ENCODE measurements at places on chromosomes 16 and 17. TPM values are rescaled to one million over a fixed set of nuclear protein-coding genes. Genes with fewer than 3 reads are reported as not detected.

- no peaks in the 10 kb centered on the region for H3K36me3 ChIP-seq
- H3K4me3 ChIP-seq = no peak overlapping the region
- H3K27me3 ChIP-seq = no peaks in the 10 kb centered on the region
- no peaks in the 10 kb centered on the region for H3K4me1 ChIP-seq
- no peak for DNase-seq
Observed at GRCh38 chr17:31740611-31741082, 118.4 kb downstream of the COPRS start.

GRCh38 chr16:27677263-27677662, 127.3 kb downstream of the KATNIP start:
- no peak for DNase-seq
- no peaks in the 10 kb centered on the region for H3K4me1 ChIP-seq
- no peak overlapping the region for H3K4me3 ChIP-seq
- H3K36me3 ChIP-seq = peaks cover 6% of the 10 kb centered on the region

DNA sequence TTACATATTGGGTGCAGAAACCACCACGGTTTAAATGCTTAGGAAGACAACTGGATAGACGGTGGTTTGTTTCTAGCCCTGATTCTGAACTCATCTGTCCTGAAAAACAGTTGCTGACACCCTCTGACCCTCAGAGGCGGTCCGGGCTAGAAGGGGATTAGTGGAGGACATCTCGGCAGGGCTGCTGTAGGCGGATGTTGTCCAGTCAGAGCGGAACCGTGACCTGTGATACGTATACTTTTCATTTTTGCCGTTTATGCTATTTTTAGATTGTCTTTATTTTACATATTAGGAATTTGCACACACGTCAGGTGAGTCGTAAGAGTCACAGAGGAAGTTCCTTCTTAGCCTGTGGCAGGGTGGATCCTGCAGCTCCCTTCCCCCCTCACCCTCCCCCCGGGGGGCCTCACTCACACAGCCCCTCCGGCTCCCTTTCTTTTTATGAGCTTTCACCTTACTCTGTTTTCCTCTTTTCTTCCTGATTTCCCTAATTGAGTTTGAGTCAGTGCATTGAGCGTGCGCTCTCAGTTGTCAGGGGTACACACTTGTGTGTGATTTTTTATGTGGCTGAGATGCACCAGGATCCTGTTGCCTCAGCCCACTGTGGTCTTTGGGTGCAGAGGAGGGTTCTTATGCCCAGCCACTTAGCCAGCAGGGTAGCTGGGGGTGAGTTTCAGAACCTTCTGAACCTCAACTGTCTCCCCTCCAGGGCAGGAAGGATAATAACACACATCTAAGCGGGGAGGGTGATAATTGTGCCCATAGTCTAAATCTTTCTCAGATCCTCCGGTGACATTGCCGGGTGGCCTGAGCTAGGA, 211.1 kb upstream of the CHMP6 start:
- peak; percentile 25 for DNase-seq
- H3K27me3 ChIP-seq = no peaks in the 10 kb centered on the region
- H3K36me3 ChIP-seq = no peaks in the 10 kb centered on the region

DNA sequence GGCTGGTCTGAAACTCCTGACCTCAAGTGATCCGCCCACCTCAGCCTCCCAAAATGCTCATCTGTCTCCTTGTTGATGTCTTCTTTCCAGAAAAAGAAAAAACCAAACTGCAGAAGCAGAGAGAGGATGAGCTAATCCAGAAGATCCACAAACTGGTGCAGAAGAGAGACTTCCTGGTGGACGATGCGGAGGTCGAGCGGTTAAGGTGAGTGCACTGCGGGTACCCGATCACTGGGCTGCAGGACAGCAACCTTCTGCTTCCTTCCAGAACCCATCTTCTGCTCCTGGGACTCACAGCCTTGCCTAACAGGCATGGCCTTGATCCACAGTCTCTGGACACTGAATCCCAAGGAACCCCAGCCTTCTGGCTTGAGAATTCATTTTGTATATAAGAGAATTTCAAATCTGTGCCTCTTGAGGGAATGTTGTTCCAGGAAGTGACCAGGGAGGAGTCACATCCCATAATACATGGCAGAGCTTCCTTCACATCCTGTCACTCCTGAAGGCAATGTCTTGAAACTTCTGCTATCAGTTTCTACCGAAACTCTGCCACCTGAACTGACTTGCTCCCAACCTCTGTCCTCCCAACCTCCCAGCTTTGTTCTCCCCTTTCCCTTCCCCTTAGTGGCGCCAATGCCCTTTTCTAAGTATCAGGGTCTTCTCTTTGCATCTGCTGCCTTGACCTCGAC, 61.7 kb downstream of the MARF1 start:
- no peaks in the 10 kb centered on the region for H3K27me3 ChIP-seq
- no peak overlapping the region for H3K4me3 ChIP-seq
- no peaks in the 10 kb centered on the region for H3K36me3 ChIP-seq
- no peaks in the 10 kb centered on the region for H3K4me1 ChIP-seq
- DNase-seq = no peak

GRCh38 chr17:42850954-42851353, at the start of gene AOC3:
Gene AOC3 (plus strand): TSS chr17:42851199. CDS start chr17:42851344, 145 bp downstream.
- H3K36me3 ChIP-seq = no peaks in the 10 kb centered on the region
- H3K27ac ChIP-seq = peak within 1 kb of the TSS; percentile 71
- no peaks in the 10 kb centered on the region for H3K4me1 ChIP-seq
- H3K4me3 ChIP-seq = peak within 1 kb of the TSS; percentile 23

- H3K27ac ChIP-seq = peak overlapping the region; percentile 10
- no peak overlapping the region for H3K4me3 ChIP-seq
- peaks cover 8% of the 10 kb centered on the region for H3K4me1 ChIP-seq
- DNase-seq = no peak
- no peaks in the 10 kb centered on the region for H3K36me3 ChIP-seq
Observed at GRCh38 chr17:78138204-78139060, 7.8 kb upstream of the C17orf99 start.

- peak; percentile 45 for DNase-seq
- H3K4me1 ChIP-seq = peaks cover 15% of the 10 kb centered on the region
- H3K4me3 ChIP-seq = no peak overlapping the region
- no peaks in the 10 kb centered on the region for H3K27me3 ChIP-seq
- no peaks in the 10 kb centered on the region for H3K36me3 ChIP-seq
Observed at GRCh38 chr17:78935419-78936323, 10.5 kb upstream of the TIMP2 start.

DNA sequence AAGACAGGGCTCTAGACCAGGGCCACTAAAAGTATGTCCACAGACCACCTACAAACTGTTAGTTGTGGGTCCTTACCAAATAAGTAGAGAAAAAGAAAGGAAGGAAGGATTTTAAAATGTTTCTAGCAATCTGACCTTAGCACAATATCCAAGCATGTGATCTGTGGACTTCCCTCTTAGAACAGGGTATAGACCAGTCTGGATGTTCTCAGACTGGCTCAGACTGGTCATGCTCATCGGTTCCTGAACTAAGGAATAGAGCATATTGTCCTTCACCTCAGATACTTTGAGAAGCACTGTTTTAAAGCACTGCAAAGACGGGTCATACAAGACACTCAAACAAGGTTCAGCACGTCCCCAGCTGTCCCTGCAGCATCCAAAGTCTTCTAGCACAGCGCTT, 25.8 kb downstream of the CUEDC1 start:
- H3K4me3 ChIP-seq = no peak overlapping the region
- H3K36me3 ChIP-seq = no peaks in the 10 kb centered on the region
- no peak for DNase-seq

GRCh38 chr17:65627891-65628643, 66.6 kb upstream of the AXIN2 start:
- H3K4me1 ChIP-seq = no peaks in the 10 kb centered on the region
- H3K27ac ChIP-seq = no peak overlapping the region
- no peaks in the 10 kb centered on the region for H3K27me3 ChIP-seq
- H3K36me3 ChIP-seq = no peaks in the 10 kb centered on the region
- no peak overlapping the region for H3K4me3 ChIP-seq
- DNase-seq = peak; percentile 63

DNA sequence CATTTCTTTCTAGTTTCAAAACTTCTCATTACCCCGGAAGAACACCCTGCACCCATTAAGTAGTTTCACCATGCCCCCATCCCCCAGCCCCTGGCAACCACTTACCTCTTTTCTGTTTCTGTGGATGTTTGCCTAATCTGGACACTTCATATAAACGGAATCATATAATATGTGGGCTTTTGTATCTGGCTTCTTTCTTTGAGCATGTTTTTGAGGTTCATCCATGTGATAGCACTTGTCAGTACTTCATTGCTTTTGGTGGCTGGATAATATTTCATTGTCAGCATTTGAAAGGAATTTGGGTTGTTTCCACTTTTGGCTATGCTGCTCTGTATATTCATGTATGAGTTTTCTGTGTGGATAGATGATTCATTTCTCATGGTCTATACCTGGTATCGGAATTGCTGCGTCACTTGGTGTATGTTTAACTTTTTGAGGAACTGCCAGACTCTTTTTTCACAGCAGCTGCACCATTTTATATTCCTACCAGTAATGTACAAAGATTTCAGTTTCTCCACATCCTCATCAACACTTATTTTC, 30.0 kb upstream of the SLC5A10 start:
- H3K27me3 ChIP-seq = no peaks in the 10 kb centered on the region
- no peak for DNase-seq
- H3K27ac ChIP-seq = no peak overlapping the region
- no peaks in the 10 kb centered on the region for H3K4me1 ChIP-seq
- no peak overlapping the region for H3K4me3 ChIP-seq

DNA sequence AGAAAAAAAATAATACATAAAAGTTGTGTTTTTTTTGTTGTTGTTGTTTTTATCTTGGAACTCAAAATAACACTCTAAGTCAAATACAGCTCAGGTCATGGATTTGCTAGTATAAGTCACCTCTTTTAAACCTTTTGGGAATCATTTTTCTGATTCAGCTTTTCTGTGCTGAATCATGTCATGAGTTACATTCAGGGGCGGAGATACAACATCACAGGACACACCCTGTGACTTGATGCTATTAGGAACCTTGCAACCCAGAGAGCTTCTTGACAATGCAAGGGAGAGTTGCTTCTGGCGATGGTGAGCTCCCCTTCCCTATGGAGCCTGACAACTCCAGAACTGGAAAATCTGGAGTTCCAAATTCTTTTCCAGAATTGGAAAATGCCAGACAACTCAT, 358.3 kb upstream of the C16orf82 start:
- no peak for DNase-seq
- no peaks in the 10 kb centered on the region for H3K36me3 ChIP-seq
- no peaks in the 10 kb centered on the region for H3K4me1 ChIP-seq
- H3K27me3 ChIP-seq = no peaks in the 10 kb centered on the region
- H3K4me3 ChIP-seq = no peak overlapping the region
- H3K27ac ChIP-seq = no peak overlapping the region

DNA sequence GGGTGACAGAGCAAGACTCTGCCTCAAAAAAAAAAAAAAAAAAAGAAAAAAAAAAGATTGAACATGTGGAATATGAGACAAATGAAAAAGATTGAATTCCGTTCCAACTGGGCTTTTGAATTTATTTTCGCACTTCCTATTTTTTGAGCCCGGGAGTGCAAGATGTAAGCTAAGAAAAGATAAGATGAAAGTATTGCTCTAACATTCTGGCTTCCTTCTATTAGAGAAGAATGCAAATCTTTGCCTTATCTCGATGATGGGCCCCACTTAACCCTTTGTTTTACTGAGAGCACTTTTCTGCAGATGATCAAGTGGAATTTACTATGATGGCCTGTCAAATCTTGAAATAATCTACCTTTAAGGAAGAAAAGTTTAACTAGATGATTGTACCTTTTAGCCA, 96.3 kb downstream of the WWOX start:
- H3K4me3 ChIP-seq = no peak overlapping the region
- DNase-seq = no peak
- H3K4me1 ChIP-seq = no peaks in the 10 kb centered on the region
- H3K27me3 ChIP-seq = no peaks in the 10 kb centered on the region
- H3K36me3 ChIP-seq = no peaks in the 10 kb centered on the region

DNA sequence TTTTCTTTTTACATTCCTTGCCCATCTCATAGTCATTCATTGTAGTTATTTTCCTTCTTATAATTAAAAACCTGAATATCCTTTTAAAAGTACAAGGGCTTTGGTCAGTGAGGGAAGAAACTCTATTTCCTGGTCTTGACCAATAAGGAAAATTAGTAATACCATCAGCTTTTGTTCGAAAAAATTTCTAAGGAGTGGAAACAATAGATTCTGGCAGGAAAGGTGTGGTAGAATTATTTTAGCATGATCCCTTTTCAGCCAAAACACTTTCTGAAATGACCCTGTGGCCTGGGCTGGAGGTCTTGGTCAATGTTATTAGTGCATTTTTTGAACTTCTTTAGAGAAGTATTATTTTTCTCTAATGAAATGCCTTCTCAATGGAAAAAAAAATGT, 36.6 kb downstream of the IQCK start:
- H3K27me3 ChIP-seq = no peaks in the 10 kb centered on the region
- no peaks in the 10 kb centered on the region for H3K36me3 ChIP-seq
- no peak overlapping the region for H3K27ac ChIP-seq
- DNase-seq = no peak
- no peaks in the 10 kb centered on the region for H3K4me1 ChIP-seq

GRCh38 chr17:34561328-34561727, 18.1 kb upstream of the TMEM132E start:
- H3K36me3 ChIP-seq = no peaks in the 10 kb centered on the region
- H3K4me1 ChIP-seq = no peaks in the 10 kb centered on the region
- DNase-seq = no peak
- H3K4me3 ChIP-seq = no peak overlapping the region

DNA sequence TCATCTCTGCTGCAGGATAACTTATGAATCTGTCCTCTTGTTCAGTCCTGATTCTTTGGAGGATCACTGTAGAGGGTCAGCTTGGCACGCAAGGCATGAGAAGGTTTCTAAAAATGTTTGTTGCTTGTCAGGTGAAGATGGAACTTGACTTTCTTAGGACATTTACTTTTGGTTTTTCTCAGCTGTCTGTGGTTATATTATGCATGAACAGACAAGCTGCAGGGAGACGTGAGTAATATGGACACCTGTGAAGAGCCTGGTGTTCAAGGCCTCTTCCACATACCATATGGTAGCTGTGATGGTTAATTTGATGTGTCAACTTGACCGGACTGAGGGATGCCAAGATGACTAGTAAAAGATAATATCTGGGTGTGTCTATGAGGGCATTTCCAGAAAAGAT, 270.2 kb upstream of the CPHXL start:
- no peak overlapping the region for H3K4me3 ChIP-seq
- H3K4me1 ChIP-seq = no peaks in the 10 kb centered on the region
- H3K27me3 ChIP-seq = no peaks in the 10 kb centered on the region
- no peak overlapping the region for H3K27ac ChIP-seq
- no peak for DNase-seq

- no peak for DNase-seq
- no peaks in the 10 kb centered on the region for H3K27me3 ChIP-seq
- H3K27ac ChIP-seq = no peak overlapping the region
- no peak overlapping the region for H3K4me3 ChIP-seq
- H3K4me1 ChIP-seq = no peaks in the 10 kb centered on the region
Observed at GRCh38 chr16:26214581-26215174, 522.9 kb downstream of the HS3ST4 start.

GRCh38 chr16:84029297-84030047, 13.1 kb downstream of the SLC38A8 start:
- H3K27ac ChIP-seq = no peak overlapping the region
- H3K4me3 ChIP-seq = no peak overlapping the region
- DNase-seq = no peak

The TMEM204 gene
- total RNA-seq = 34.1 TPM

The PKMYT1 gene
- 0.66 TPM for total RNA-seq

The CA5A gene
- not detected for total RNA-seq

The PRSS21 gene
- total RNA-seq = not detected

The TEKT1 gene
- not detected for total RNA-seq

The OTOP3 gene
- total RNA-seq = not detected

The KCNJ2 gene
- 8.8 TPM for total RNA-seq

Measured in breast epithelium (tissue), 4 donors.